Activated naive CD4-positive, alpha-beta T cell treated with anti-CD3 and anti-CD28 coated beads for 36 hours (primary cell): ENCODE measurements at places on chromosomes 16 and 17.

GRCh38 chr17:16925461-16926060 lies 46.4 kb downstream of the TNFRSF13B start:
- DNase-seq: no peak

DNA sequence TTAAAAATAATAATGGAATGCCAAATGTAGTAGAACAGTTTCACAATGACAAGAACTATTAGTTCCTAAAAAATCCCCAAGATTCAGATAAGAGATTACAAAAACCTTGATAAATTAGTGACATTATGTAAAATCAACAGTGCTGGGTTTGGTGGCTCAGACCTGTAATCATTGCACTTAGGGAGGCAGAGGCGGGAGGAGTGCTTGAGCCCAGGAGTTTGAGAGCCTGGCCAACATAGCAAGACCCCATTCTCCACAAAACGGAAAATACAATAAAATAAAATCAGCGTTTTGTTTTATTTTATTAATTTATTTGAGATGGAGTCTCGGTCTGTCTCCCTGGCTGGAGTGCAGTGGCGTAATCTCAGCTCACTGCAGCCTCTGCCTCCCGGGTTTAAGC lies 4.1 kb downstream of the CARD14 start:
- no peak for DNase-seq

DNA sequence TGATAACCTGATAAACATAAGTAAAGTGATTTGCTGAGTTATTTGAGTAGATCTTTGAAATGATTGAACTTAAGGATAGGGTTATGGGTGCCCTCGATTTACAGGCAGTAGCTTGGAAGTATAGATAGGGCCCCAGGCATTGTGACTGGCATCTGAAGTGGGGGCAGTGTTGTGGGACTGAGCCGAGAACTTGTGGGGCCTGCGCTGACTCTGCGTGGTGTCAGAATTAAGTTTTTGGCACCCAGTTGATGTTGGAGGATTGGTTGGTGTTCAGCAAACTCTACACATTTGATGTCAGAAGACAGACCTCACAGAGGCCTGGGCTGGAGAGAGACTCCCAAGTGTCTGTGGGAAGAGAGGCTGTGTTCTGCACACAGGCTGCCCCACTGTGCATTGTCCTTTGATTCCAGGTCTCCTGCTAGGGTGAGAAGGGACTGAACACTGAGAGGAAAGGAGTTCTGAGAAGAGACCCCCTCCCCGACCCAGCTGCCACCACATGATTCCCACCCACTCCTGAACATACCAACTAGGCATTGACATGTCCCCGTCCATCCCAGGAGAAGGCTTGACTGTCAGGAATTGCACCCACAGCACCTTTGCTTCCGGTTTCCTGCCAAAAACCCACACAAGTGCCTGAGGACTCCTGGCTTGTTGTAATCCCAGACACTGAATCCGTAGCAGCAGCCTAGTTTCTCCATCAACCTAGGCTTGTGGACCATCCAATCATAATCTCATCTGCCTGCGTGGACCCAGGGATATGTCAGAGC lies 4.5 kb downstream of the ZNF267 start:
- DNase-seq: peak; percentile 34

- peak; percentile 75 for DNase-seq
These were observed 7.6 kb downstream of the AIPL1 start for GRCh38 chr17:6427279-6427781.

- DNase-seq: peak; percentile 53
These were observed 598 bp downstream of the NIP7 start for GRCh38 chr16:69340095-69340644.

GRCh38 chr17:71970312-71970711 lies 150.5 kb upstream of the SOX9 start:
- no peak for DNase-seq

- no peak for DNase-seq
These were observed 26.9 kb downstream of the ATAD5 start for GRCh38 chr17:30858556-30859250.

DNA sequence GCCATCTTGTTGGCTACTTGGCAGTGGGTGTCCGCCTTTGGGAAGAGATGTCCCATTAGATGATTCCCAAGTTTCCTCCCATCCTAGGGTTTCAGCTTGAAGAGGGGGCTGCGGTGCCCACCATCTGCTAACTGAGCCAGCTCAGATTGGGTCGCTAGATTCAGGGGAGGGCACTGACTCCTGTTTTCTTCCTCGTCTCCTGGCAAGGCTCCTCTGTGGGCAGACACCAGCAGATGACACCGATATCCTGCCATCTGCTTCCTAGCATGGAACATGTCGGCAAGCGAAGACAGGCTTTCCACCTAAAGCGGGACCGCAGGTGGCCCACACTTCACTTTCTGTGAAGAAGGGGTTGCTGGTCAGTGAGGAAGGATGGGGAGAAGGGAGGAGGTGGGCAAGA lies 27.3 kb downstream of the C17orf75 start:
- no peak for DNase-seq
